ENCODE measurements at places on chromosomes 6 and 20.

- no peak for DNase-seq
Observed at GRCh38 chr6:144158133-144158532, 7.8 kb downstream of the STX11 start.

- no peak for DNase-seq
Observed at GRCh38 chr6:156809446-156810178, 32.4 kb downstream of the ARID1B start.

DNA sequence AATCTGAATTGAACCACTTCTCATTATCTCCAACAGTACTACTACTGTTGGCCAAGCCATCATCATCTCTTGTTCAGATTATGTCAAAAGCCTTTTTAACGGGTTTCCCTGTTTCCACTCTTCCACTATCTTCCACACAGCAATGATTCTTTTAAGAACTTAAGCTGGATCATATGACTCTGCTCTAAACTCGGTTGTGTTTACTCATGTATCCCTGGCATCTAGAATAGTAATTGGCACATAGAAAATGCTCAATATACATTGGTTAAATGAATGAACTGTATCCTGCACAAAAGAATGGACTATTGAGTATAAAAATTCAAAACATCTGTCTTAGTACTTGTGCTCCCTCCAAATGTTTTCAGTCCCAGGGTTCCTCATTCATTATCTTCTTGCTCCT, 2.8 kb upstream of the COX7A2 start:
- DNase-seq = no peak

DNA sequence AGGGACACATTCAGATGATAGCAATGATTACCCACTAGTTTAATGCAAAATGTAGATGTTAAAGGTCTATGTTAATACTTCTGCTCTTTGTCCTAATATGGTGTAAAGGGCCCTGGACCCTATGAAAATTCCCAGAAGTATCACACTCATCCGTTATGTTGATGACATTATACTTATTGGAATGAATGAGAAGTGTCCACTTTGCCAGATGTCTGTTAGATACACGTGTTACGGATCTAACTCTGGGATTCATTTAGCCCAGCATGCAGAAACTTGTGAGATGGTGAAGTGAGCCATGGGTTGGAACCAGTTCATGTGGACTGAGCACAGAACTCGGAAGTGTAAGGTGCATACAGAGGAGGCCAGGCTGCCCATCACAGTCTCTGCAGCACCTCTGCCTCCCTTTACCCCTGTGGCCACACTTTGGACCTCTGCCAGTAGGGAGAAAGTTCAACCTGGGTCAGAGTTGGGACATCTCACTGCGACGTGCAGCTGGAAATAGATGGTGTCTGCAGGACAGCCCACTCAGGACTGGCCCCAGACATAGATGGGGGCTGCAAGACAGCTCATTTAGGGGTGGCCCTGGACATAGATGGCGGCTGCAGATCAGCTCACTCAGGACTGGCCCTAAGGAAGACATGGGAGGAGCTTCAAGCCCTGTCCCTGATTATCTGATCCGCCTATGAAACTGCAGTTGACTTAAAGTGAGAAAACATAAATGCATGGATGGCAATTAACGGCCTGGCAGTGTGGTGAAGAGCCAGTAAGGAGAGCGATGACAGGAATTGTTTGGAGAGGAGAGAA, 71.2 kb upstream of the THBS2 start:
- peak; percentile 31 for DNase-seq

GRCh38 chr6:6392214-6393068, 72.0 kb upstream of the F13A1 start:
- no peak for DNase-seq

DNA sequence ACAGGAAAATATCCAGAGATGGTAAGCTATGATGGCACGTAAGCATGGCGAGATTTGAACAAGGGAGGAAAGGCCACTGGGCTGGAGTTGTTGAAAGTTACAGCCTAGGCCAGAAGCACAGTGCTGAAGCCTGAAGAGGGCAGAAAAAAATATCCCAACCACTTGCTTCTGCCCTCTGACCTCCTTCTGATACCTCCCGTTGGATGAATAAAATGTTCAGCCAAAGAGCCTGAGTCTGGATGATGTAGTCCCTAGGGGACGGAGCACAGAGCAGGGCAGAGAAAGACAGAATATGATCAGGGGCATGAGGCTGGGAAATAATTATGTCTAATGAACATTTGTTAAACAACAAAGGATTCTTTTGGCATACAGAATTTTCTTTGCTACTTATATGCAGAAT, 19.7 kb downstream of the KLHL31 start:
- no peak for DNase-seq

GRCh38 chr6:130629640-130630039, 197.6 kb upstream of the SMLR1 start:
- DNase-seq = no peak

DNA sequence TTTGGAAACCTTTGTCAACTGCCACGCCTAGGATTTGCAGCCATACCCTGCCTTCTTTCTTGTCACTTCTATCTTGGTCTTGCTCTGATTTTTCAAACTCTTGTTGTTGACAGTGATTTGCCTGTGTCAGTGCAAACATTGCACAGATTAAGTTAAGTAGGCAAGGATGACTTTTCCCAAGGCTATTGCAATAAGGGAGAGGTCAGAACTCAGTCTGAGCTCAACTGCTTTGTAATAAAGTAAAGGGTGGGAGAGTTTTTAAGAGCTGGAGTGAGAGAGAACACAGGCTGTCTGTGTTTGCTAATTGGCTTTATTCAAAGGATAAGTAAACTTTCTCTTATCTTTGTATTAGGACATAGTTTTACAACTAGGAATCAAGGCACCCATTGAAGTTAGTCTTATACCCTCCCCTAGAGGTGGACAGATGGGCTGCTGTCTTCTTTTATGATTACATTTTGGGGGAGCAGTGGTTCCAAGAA, 448.6 kb downstream of the PHF3 start:
- DNase-seq = no peak

GRCh38 chr6:36491378-36491965, 48.7 kb downstream of the KCTD20 start:
- no peak for DNase-seq

- no peak for DNase-seq
Observed at GRCh38 chr20:13261460-13262301, 40.6 kb downstream of the ISM1 start.

GRCh38 chr6:75524322-75524972, 30.8 kb upstream of the FILIP1 start:
- no peak for DNase-seq
